Stimulated activated CD4-positive, alpha-beta T cell treated with anti-CD3 and anti-CD28 coated beads, Interleukin-1b, Interleukin-23, amount 100 ng/mL, for 24 hours (primary cell): ENCODE measurements at places on chromosomes 5 and 9.

DNA sequence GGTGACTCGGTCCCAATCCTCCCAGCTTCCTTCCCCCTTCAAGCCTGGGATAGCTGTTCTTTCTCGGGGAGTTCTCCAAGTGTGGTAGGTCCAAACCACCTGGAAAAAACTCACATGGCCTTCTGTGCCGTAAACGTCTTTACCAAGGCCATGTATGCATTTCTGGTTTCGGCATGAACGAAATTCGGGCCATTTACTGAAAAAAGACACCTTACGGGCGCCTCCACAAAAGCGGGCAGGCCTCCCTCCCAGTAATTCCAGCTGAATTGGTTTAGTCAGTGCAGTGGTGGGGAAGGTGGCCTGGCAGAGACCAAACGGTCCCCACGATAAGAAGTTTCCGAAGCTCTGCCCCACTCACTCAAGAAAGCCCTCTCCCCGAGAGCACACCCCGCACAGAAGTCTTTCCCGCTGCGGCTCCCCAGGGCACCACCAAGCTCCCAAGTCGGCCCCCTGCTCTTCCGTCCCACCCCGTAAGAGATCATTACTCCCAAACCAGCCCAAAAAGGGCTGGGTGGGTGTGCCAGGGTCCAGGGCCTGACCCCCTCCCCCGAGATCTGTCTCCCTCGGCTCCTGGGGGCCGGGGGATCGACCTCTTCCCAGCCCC is 86.3 kb upstream of the MELK start:
- no peak for DNase-seq

GRCh38 chr5:61854531-61854930 is 451.5 kb upstream of the KIF2A start:
- no peak for DNase-seq

DNA sequence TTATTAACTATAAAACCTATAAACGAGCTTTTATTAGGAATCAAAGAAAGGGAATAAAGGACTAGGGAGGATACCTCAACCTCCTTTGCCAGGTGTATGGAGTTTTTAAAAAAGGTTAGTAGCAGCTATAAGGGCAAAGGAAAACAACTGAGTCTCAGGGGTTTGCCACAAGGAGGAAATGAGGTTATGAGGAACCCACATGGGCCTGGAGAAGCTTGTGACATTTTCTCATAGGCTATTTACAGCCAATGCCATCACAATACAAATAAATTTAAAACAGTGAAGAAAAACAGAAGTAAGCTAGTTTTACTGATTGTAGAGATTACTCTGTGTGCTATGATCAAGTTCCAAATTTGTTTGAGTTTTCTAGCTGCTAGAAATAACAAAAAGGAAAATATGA is 92.6 kb downstream of the CDKN2A start:
- DNase-seq = no peak

DNA sequence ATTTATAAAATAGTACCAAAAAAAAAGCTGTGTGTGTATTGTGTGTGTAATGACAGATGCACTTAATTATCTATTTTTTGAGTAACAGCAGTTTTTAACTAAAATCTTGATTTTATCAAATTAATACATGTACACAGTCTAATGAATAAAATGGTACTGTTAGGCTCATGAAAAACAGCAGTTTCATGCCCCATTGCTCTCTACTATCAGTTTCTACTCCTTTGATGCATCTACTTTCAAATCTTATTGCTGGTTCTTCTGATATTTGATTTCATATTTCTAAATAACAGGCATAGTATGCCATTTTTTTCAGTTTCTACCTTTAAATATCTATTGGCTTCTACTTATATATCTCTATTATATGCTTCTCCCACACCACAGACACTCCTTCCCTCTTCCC is 117.4 kb downstream of the CCDC171 start:
- no peak for DNase-seq

GRCh38 chr9:122221183-122221811 is 7.5 kb downstream of the LHX6 start:
- no peak for DNase-seq

DNA sequence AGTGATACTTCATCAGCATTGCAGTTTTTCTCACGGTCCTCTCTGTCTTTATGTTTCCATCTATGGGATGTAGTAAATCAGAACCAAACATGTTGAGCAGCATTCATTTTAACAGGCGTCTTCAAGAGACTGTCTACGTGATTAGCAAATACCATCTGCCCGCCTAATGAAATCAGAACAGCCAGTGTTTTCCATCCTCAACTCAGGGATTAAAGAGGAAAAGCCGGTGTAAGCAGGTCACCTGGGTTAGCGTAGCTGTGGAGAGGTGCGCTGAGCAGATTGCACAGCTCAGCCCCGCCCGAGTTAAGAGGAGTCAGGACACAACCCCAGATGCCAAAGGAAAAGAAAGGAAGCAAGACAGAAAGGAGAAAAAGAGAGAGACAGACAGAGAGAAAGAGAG is 54.3 kb upstream of the ANKRD33B start:
- no peak for DNase-seq

DNA sequence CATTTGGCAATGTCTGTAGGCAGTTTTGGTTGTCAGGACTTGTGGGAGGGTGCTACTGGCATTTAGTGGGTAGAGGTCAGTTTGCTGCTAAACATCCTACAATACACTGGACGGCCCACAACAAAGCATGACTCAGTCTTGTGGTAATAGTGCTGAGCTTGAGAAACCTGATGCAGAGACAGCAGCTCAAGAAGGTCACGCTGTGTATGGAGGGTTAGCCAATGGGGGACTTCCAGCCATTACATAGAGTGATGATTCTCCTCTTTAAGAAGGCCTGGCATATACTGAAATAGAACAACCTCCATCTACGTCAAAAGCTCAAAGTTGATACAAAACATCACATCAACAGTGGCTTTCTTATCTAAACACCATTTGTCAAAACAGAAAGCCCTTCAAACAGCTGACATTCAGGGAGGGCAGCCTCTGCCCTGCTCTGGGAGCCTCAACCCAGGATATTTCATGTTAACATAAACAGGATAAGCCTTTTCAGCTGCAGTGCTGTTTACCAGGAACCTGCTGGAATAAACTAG is 143.0 kb downstream of the GPBP1 start:
- no peak for DNase-seq

GRCh38 chr5:34498572-34498971 is 157.6 kb upstream of the RAI14 start:
- DNase-seq = no peak

DNA sequence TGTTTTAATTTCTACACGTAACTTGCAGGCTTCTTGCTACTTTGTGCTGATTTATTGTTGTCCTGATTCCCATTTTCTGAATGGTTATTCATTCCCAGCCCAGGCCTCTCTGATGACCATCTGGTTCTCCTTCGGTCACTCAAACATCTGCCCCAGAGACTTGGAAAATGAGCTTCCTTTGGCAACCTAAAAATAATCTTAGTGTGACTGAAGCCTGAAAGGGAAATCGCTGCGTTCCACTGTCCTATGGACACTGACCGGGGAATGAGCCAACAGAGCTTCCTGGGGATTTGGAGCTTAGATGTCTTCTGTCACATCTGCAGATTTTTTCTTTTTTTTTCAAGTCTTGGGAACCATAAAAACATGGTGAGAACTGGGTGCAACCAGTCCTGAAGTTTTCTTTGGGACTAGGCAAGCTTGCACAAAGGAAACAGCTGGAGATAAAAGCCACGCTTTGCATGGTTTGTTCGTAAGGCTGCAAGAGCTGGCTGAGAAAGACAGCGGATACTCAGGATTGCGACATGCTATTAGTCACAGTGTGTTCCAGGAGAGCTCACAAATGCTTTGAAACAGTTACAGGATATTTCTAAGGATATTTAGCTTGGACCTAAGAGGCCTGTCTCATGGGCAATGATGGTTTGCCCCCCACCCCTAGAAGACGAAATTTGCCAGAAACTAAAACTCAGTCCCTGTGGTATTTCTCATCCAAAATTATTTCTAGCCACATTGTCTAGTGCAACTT is 146.2 kb downstream of the GOLPH3 start:
- DNase-seq = no peak

GRCh38 chr5:74314906-74315305 is 325.6 kb downstream of the ENC1 start:
- DNase-seq = no peak

GRCh38 chr5:175282611-175283225 is 161.3 kb downstream of the DRD1 start:
- no peak for DNase-seq

- no peak for DNase-seq
Observed at GRCh38 chr9:132669319-132669697, 475 bp downstream of the DDX31 start.

DNA sequence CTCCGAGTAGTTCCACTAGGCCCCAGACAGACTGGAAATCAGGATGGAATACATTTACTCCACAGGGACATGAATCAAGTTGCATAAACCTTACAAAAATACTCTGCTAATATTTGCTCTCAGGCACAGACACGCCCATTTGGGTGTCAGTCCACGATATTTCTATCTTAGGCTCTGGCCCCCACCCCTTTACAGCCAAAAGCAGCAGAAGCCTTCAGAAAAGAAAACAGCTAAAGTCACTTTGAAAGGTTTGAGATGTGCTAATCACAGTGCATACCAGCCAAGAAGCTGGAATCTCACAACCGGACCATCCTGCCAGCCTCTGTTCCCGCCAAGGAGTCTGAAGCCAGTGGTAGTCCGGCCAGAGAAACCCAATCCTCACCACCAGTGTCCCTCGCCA is 22.6 kb downstream of the PTPN3 start:
- DNase-seq = no peak

DNA sequence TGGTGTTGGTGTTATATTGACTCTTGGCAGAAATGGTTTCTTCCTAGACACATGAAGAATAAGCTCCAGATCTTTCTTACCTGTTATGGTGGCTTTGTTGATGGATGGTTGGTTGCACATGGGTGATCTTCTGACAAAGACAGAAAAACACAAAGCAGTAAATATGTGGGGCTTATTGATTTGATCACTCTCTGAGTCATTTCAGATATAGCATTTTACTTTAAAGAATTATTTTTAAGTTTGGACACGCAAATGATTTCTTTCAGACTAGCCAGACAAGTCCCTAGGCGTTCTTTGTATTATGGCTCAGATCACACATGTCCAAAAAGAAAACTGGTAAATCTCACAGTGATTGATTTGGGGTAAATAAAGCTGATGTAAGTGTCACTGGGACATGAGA is 597.6 kb downstream of the RAB3C start:
- no peak for DNase-seq

DNA sequence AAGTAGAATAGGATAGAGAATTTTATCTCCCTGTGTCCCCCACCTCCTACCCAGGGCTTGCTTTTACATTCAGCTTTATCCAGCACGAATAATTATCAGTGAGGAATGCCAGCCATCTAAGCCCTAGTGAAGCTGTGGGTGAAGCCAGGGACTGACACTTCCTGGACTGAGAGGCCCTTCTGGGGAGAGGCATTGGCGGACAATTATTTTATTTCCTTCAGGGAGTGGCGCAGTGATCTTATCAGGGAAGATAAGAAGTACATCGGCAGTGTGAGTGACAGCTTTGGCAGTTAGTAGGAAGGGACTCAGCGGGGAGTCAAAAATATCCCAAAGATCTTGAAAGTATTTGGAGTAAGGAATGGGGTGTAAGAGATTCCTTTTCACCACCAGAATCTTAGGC is 34.9 kb upstream of the RPS23 start:
- DNase-seq = no peak

DNA sequence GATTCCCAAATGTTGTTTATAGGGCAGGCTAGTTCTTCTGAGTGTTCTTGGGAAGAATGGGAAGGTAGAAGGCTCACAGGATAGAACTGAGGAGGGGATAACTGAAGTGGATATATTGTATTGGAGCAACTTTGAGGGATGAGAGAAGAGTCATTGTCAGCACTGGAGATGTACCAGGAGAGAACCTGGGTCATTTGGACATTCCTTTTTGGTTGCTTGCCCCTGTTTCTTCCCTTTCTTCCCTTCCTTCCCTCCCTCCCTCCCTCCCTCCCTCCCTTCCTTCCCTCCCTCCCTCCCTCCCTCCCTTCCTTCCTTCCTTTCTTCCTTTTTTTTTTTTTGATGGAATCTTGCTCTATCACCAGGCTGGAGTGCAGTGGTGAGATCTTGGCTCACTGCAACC is 45.3 kb downstream of the RALGPS1 start:
- no peak for DNase-seq

DNA sequence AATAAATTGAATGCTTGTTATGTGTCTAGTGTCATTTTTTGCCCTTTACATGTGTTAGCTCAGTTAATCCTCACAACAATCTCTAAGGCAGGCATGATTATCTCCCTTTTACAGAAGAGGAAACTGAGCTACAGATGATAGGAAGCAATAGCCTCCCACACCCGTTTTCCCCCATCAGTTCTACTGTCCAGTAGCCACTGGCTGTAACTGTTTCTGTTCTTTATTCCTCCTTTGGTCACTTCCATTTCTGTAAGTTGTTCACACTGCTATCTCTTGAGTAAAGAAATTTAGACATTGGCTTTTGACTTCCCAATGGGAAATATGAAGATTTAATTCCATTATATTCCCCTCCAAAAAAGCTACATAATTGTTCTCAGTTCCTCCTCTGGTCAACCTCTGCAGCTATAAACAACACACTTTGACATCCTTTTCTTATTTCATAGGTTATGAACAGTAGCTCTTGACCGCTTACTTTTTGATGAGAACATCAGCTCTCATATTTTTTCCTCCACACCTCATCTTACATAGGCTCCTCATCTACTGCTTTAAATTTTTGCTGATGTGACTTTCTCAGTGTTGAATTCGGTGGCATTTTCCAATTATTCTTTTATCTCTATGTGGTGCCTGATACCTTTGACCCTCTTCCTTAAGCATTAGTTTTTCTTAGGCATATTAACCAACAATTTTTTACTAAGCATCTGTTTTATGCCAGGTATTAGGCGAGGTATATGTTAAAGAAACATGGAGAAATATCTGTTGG is 21.4 kb downstream of the SPZ1 start:
- no peak for DNase-seq

GRCh38 chr5:159121061-159121460 is 21.3 kb upstream of the EBF1 start:
- DNase-seq = no peak

DNA sequence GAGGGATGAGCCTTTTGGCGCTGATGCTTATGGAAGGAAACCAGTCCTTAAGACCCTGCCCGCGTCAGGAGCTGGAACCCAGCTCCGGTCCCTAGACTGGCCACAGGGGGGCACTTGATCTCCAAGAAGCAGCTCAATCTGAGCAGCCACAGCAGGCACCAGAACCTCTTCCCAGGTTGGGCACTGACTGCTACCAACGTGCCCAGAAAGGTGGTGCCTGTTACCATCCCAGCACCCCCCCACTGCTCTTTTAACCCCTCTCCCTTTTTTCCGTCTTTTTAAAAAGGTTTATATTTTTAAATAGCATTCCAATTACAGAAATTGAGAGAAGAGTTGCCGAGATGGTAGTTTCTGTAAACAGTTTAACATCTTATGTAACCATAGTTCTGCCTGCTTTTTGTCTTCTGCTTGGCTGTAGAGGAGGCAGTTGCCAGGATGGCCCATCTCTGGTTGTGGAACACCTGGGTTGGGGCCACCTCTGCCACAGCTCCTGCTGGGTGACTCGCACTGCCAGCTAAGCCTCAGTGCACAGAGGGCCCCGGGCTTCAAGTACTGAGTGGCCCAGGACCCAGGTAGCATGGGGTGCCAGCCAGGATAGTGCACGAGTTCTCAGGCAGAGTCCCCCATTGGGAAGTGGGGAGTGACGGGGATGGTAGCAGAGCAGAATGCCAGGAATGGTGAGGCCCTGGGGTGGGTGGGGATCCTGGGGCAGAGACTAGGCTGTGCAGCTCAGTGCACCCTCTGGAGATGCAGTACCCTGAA is 62.8 kb downstream of the PFDN1 start:
- peak; percentile 59 for DNase-seq
